Gastroesophageal sphincter (tissue), 4 donors: ENCODE measurements at places on chromosomes 7 and 10. TPM values are rescaled to one million over a fixed set of nuclear protein-coding genes. Genes with fewer than 3 reads are reported as not detected.
A peak's percentile ranks its signal among the peaks of the same experiment; 100 is the strongest.

Gene ANXA8
- 7.3 TPM for total RNA-seq

Gene ADCY1
- total RNA-seq = 0.49 TPM

Gene PALD1
- 12.5 TPM for total RNA-seq

Gene ERVW-1
- total RNA-seq = not detected

GRCh38 chr7:86320889-86321288 is 322.8 kb upstream of the GRM3 start:
- ATAC-seq = no peak

DNA sequence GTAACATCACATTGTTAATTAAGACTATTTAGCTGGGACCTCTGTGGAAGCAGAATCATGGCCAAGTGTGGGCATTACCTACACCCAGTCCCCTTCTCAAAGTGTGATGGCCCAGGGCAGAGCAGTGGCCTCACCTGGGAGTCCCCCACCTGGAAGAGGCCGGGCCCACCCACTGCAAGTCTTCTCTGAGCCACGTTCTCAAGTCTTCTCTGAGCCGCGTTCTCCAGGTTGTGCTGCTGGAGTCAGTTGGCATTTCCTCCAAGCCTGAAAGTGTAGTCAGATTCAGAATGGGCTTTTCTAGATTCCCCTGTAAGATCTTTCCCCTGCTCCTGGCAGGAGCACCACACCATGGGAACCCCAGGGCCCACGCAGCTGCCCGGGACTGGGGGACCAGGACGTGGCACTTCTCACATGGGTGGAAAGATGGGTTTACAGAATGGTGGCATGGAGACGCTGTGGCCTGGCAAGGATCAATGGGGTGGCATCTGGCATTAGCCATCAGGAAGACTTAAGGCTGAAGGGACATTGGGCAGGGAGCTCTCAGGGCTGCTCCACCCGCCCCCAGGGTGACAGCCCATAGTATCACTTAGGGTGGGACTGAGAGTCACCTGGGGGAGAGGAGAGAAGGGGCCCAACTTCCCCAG is 68.0 kb downstream of the MKI67 start:
- no peak for ATAC-seq

DNA sequence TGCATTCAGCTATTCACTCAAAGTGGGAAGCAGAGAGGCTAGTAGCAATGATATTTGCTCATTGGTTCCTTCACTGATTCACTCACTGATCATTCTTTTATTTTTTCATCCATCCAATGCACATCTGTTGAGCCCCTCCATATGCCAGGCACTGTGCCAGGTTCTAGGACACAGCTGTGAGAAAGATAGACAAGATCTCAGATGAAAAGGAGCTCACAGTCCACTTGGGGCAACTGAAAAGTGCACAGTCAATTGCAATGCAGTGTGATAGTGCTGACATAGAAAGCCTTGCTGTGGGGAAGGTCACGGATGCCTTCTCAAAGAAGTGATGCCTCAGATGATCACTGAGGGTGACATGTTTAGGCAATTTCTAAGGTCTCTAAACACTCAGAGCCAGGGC is 262.3 kb downstream of the PTEN start:
- ATAC-seq = no peak

- ATAC-seq = no peak
Measured at GRCh38 chr7:45885264-45885882, 2.9 kb upstream of the IGFBP1 start.

- no peak for ATAC-seq
Measured at GRCh38 chr10:104831272-104831671, 190.2 kb downstream of the SORCS3 start.

DNA sequence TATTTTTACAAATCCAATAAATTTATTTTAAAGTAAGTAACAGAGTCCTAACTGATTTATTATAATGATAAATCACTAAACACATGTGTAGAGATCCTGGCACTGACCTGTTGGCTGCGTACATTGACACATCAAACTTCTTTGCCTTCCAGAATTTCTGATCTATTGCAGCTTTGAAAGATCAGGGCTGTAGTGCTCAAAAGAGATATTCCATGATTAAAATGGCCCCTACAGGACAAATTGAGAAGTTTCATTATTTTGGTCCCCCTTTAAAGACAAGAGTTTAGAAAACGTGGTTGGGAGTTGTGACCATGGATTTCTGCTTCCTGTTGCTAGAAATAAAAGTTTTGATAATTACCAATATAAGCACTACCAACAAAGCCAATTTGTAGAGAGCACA is 87.7 kb upstream of the PDK4 start:
- peak; percentile 75 for ATAC-seq

DNA sequence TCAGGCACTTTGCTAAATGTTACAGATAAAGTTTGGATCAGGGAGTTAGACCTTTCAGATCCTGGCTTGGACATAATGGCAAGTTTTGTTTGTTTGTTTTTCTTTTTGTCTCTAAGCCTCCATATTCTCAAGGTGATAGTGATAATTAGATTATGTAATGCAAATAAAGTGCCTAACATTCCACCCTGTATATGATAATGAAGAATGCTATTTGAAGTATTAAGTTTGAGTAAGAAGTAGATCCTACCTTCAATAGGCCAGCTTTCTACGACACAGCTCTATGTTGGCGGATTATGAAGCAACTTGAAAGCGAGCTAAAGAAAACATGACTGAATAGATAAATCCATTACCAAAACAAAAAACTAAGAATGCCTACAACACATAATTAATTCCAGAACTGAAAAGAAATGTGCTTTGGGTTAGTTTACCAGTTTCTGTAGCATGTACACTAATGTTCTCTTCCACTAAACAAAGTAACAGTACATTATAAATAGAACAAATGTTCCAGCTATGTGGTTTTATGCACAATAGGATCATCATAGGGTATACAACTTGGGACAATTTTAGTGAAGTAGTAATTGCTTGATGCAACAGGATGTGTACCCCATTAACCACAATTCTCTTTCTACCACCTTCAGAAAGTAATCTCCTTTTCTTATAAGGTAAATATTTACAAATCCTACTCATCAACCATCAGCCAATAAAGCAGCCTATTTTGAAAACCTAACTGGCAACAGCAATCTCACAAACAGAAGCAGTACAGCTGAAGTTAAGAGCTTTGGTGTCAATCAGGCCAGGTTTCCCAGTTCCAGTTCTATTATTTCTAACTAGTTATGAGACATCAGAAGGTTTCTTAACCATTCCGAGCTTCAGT is 1.5 kb downstream of the SEM1 start:
- ATAC-seq = no peak

- no peak for ATAC-seq
Measured at GRCh38 chr10:133087679-133088178, at the start of gene ADGRA1. ADGRA1 (plus strand) TSS chr10:133087924; CDS start chr10:133088910, 986 bp downstream.

GRCh38 chr7:157046681-157047080 is 36.2 kb upstream of the MNX1 start:
- no peak for ATAC-seq

- ATAC-seq = peak; percentile 71
Measured at GRCh38 chr7:2387897-2388636, 15.3 kb upstream of the CHST12 start.

DNA sequence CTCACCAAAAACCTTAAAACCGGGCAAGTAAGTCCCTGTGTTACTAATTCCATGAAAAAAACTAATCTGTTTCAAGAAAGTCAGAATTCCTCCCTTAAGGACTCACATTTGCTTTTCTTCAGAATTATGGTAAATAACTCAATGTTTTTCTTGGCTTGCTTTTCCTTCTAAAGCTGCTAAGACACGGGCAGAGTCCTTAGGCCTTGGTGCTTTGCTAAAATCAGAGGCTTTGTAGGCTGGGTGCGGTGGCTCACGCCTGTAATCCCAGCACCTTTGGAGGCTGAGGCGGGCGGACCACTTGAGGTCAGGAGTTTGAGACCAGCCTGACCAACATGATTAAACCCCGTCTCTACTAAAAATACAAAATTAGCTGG is 32.0 kb downstream of the GNA12 start:
- ATAC-seq = no peak

DNA sequence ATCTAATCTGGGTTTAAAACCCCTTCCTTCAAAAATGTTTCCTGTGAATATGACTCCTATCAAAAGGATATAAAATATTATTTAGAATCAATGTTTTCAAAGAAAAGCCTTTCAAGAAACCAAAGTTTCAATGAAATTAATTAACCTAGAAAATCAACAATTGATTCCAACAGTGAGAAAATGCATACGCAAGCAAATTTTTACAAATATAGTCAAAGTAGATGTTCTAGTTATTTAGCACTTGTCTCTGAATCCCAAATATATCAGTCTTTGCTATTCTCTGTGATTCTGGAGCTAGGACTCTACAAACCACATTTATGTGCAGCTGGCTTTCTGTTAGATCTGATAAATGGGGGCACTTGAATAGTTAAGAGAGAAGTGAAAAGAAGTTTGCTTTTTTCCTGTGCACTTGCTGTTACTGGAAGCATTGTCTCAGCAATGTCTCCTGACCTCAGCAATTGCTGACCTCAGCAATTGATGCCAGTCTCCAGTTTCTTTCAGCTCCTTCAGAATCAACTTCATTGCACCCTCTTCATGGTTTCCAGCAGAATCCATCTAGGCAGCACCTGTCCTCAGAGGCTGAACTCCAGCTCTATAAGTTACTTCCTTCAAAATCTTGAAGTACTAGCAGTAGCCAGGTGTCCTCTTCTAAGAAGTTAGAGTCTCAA is 879.9 kb upstream of the LRRN3 start:
- no peak for ATAC-seq

- ATAC-seq = no peak
Measured at GRCh38 chr10:24324651-24325050, 115.7 kb downstream of the KIAA1217 start.

DNA sequence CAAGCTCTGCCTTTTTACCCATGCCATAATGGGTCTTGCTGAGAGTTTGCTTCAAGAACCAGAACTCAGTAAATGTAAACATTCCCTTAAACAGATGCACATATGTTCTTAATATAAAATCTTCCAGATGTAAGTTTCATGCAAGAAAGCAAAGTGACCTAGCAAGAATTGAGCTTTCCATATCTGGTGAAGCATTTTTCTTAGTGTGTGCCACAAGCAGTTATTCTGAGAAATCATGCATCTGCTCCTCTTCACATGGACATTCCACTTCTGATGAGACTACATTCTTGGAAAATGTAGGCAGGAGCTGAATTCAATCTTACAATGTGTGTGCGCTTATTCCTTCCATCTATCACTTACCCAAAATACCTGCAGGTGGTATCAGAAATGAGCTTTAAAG is 227.8 kb upstream of the LRRTM3 start:
- no peak for ATAC-seq

DNA sequence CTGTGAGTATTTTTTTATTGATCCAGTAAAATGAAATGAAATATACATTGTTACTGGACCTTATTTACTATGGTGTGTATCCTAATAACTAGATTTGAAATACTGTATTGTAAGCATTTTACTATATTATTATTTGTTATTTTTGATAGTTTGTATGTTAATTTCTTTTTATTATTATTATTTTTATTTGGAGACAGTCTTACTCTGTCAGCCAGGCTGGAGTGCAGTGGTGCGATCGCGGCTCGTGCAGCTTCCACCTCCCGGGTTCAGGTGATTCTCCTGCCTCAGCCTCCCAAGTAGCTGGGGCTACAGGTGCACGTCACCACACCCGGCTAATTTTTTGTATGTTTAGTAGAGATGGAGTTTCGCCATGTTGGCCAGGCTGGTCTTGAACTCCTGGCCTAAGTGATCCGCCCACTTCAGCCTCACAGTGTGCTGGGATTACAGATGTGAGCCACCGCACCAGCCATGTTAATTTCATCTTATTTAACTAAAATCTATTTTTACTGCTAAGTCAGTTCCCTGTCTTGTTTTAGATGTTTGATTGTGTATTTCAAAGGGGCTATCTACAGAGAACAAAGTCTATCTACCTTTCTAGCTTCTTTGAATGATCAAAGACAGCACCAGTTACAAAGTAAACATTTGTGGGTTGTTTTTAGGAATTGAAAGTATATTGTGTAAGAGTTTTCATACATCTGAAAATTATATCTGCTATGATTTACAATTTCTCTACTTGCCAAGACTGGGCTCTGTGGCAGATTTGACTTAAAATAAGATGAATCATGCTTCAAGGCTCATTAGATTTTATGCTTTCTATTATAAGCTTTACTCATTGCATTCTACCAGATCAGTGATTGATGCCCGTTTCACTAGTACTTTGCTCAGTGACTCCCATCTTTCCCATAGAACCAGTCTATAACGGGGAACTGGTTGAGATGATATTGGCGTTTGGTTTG is 41.6 kb downstream of the CDC123 start:
- ATAC-seq = no peak

DNA sequence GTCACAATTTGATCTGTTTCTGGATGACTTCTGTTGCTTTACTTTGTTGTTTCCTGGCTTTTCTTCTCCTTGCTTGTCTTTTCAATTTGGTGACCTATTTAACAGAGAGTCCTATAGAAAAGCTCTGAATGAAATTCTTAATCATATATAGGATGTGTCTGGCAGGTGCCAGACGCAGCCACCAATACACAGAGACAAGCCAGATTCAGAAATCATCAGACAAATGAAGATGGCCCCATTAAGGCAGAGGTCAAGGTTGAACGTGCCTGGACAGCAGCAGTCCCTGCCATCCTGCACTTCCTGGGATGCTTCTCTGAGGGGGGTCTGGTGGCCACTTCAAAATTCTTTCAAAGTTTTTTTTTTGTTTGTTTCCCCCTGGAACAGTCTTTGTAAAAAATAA is 846.7 kb upstream of the COBL start:
- ATAC-seq = no peak

- ATAC-seq = peak; percentile 58
Measured at GRCh38 chr7:143345428-143345900, 17.0 kb downstream of the FAM131B start.

DNA sequence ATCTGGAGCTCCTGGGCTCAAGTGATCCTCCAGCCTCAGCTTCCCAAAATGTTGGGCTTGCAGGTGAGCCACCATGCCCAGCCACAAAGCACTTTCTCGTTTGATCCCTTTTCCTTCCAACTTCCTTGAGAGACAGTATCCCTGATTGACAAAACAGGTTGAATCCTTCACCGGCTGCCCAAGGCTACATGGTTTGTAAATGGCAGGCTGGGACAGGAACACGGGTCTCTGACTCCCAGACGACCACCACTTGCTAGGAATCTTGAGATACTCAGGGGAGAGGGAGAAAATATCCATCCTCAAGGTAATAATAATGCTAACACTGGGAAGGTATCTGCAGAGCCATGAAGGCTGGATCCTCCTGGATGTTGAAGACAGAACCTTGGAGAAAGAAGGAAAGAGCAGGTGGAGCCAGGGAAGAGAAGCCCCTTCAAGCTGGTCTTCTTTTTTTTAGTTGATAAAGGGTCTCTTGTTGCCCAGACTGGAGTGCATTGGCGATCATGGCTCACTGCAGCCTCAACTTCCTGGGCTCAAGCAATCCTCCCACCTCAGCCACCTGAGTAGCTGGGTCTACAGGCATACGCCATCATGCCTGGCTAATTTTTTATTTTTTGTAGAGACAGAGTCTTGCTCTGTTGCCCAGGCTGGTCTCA is 19.8 kb downstream of the MMRN2 start:
- no peak for ATAC-seq

GRCh38 chr7:32537760-32538159 is 42.5 kb downstream of the AVL9 start:
- ATAC-seq = no peak

GRCh38 chr7:27917119-27917518 is 177.2 kb downstream of the TAX1BP1 start:
- no peak for ATAC-seq

GRCh38 chr10:1171586-1171985 is 115.4 kb downstream of the WDR37 start:
- ATAC-seq = no peak
